ENCODE measurements at places on chromosomes 3 and 15. TPM values are rescaled to one million over a fixed set of nuclear protein-coding genes. Genes with fewer than 3 reads are reported as not detected.

Gene CAMP
- not detected for total RNA-seq

Gene KNG1
- total RNA-seq: not detected

Gene LOXL1
- total RNA-seq: 1.0 TPM

Gene GOLGA6A
- total RNA-seq: not detected

Gene SAMD7
- total RNA-seq: not detected

Gene FGF7
- 0.07 TPM for total RNA-seq

Gene NPHP3
- 18.9 TPM for total RNA-seq

Gene HACD2
- 23.6 TPM for total RNA-seq

Gene PIERCE2
- total RNA-seq: not detected

Gene NDUFB5
- total RNA-seq: 85.7 TPM

Gene FHIT
- total RNA-seq: 43.2 TPM

Gene SETMAR
- total RNA-seq: 11.4 TPM

Gene TMC3
- total RNA-seq: not detected
